Nucleus accumbens (tissue), 56 donors: ENCODE measurements at places on chromosomes 6 and 20.

- no peak for DNase-seq
Observed at GRCh38 chr6:11364971-11365397, 132.5 kb upstream of the NEDD9 start.

GRCh38 chr20:49052334-49052733 is 6.2 kb downstream of the CSE1L start:
- DNase-seq = no peak

GRCh38 chr6:136921936-136922684 is at the start of gene SLC35D3:
Gene SLC35D3 (plus strand): TSS chr6:136922301. CDS start chr6:136922429, 128 bp downstream.
- no peak for DNase-seq

- DNase-seq = no peak
Observed at GRCh38 chr20:55166063-55166462, 690.7 kb downstream of the DOK5 start.

- DNase-seq = no peak
Observed at GRCh38 chr6:118771253-118771652, 119.9 kb upstream of the CEP85L start.

DNA sequence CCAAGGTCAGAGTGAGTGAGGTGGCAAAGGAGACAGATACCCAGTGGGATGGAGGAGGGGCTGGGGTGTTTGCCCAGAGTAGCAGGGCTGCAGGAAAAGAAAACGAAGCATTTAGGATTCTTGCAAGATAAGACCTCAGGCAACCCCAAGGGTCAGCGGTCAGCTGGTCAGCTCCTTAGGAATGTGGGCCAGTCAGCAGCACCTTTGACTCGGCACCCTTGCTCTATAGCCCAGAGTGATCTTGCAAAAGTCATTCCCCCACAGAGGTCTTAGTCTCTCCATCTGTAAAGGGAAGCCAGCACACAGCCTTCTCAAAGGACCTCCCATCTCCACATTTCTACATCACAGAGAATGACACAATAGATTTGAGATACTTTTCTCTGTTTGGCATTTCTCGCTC is 56.7 kb downstream of the VEGFA start:
- no peak for DNase-seq

DNA sequence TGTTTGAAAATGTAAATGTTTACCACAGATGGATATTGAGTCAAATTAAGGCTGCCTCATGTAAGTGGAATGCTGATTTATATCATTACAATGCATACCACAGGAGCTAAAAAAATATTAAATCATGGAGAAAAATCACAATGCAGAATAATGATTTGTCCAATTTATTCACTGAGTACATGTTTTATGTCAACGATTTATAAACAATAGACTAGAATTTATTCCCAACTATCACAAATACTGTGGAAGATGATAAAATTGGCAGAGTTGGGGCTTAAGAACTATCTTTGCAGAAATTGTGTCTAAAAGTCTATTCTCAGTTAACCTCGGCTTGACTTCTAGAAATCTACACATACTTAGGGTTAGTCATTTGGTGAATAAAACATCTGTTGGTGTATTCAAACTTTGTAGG is 472.1 kb upstream of the MARCKS start:
- DNase-seq = no peak

DNA sequence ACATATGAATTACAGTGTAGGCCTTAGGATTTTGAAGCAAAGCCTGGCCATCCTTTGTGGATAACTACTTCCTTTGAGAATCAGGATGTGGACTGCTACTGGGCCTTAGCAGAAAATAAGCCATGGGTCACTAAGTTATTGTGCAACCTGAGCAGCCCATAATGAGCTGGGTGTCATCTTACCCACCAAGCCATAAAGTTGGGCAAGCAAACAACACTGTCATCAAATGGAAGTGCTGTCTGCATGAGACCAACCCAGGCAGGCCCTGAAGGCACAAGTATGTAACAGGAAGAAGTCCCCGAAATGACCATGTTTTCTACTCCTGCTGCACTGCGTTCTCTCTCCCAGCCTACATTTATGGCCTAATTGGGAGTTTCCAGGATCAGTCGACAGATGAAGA is 205.6 kb upstream of the GGTLC1 start:
- no peak for DNase-seq

DNA sequence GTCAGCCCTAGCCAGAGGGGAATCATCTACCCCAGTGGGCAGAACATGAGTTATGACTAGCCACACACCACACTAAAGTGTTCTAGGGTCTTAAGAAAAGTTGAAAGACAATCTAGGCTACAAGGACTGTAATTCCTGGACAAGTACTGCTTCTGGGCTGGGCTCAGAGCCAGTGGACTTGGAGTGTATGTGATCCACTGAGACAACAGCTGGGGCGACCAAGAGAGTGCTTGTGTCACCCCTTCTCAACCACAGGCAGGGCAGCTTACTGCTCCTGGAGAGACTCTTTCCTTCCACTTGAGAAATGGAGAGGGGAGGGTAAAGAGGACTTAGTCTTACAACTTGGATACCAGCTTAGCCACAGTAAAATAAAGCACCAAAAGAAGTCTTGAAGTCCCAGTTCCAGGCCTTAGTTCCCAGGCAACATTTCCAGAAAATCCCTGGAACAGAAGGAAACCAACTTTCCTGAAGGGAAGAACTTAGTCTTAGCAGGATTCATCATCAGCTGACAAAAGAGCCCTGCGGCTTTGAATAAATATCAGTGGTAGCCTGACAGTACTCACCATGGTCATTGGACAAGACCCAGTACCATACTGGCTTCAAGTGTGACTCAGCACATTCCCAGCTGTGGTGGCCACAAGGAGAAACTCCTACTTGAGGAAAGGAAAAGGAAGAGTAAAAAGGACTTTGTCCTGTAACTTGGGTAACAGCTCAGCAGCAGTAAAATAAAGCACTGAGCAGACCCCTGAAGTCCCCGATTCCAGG is 355.1 kb upstream of the ADGRB3 start:
- no peak for DNase-seq

DNA sequence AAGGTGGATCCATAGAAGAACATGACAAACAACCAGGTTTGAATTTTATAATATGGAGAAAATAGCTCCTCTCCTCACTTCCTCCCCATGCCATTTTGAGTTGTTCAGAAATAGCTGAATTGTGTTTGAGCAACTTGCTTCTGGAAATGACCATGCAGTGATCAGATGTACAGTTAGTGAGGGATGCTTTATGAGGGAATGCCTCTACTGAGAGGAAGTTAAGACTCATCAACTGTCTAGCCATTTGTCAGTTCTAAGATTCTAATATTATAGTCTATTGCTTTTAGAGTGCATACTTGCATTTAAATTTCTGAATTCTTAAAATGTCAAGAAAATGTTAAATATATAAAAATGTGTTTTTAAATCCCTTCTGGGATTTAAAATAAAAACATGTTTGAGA is 3.8 kb downstream of the LAMA2 start:
- no peak for DNase-seq

- DNase-seq = no peak
Observed at GRCh38 chr6:18045507-18045906, 58.1 kb upstream of the KIF13A start.

DNA sequence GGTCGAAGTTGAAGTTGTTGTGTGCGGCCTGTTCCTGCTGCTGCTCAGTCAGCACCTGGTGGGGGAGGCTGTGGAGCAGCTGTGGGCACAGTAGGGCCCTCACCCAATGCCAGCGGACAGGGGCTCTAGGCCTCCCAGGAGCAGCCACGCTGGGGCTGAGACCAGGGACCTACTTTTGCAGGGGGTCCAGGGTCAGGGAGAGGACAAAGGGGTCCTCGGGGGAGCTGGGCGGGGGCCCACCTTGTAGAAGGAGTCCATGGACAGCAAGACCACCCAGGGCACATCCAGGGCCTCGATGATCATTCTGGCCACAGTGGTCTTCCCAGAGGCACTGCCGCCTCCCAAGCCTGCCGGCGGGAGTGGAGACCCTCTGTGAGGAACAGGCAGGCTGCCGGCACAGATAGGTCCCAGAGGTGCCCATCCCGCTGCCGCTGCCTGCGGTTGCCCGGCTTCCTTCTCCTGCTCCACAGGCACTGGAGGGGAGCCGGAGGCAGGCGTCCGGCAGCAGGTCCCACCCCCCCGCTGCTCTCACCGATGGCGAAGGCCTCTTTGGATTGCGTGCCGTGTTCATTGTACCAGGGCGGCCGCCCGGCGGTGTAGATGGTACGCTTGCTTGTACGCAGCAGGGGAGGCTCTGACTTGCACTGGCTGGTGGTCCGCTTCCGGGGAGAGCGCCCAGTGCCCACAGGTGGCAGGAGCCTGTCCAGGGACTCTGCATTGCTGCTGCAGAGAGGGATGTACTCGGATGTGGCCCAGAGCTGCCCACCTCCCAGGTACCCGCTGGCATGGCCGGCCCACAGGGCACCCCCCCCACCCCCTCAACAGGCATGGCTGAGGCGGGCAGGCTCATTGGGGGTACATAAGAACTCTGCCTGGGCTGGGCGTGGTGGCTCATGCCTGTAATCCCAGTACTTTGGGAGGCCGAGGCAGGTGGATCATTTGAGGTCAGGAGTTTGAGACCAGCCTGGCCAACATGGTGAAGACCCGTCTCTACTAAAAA is 10.0 kb downstream of the UCKL1 start:
- DNase-seq = no peak

DNA sequence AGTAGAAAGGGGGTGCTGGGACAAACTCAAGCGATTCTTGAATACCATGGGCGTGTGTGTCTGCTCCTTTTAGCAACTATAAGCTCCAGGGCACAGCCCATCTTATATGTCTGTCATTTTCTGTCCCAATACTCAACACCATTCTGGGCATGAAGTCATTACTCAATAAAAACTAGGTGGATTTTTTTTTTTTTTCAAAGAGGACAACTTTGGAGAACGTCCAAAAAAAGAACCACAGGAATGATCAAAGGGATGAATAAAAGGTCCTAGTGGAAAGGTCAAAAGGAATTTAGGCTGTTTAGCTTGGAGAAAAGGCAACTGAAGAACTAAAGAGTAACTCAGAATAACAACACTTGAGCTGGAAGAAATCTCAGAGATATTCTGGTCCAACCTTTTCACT is 24.4 kb downstream of the UQCC1 start:
- DNase-seq = no peak

- DNase-seq = no peak
Observed at GRCh38 chr20:53149890-53150205, 177.7 kb downstream of the TSHZ2 start.

GRCh38 chr6:16433338-16433890 is 195.0 kb downstream of the GMPR start:
- no peak for DNase-seq

DNA sequence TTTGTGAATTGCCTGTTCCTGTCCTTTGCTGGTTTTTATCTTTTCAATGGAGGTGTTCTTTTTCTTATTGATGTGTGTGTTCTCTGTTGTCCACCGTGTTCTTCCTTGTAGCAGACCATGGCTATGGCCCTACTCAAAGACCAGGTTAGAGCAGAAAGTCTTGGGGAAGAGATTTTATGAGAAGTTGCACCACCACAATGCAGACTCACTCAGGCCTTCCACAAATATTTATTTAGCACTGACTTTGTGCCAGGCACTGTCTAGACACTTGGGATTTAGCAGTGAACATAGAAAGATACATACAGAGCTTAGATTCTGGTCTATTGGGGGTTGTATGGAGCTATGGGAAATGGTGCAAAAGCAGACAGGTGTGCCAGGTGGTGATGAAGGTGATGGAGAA is 98.8 kb downstream of the DTD1 start:
- DNase-seq = no peak

- DNase-seq = no peak
Observed at GRCh38 chr6:163296835-163297519, 117.5 kb upstream of the QKI start.
